ENCODE measurements at places on chromosomes 2 and 18.

DNA sequence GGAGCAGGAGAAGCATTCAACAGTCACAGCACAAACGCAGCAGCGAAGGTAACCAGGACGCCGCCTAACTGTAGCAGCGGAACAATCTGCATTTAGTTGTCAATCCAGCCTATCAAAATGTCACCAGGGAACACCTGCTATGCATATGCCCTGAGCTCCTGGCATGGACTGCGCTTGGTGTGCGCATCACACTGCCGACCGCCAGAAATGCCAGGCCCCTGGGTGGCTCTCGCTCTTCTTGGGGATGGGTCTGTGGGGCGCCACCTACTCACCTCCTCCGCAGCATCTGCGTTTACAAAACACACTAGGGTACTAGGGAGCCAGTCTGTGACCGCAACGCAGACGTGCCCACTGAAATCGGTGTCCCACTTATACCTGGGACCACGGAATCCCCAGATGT is 31.7 kb downstream of the ZNF516 start:
- DNase-seq = no peak

- no peak for DNase-seq
These were observed 21.4 kb downstream of the DLGAP1 start for GRCh38 chr18:4433717-4434116.

- no peak for DNase-seq
These were observed at the start of gene SERPINB7 for GRCh38 chr18:63775166-63775730. SERPINB7 (plus strand) TSS chr18:63775418; CDS start chr18:63782373, 6,955 bp downstream.

DNA sequence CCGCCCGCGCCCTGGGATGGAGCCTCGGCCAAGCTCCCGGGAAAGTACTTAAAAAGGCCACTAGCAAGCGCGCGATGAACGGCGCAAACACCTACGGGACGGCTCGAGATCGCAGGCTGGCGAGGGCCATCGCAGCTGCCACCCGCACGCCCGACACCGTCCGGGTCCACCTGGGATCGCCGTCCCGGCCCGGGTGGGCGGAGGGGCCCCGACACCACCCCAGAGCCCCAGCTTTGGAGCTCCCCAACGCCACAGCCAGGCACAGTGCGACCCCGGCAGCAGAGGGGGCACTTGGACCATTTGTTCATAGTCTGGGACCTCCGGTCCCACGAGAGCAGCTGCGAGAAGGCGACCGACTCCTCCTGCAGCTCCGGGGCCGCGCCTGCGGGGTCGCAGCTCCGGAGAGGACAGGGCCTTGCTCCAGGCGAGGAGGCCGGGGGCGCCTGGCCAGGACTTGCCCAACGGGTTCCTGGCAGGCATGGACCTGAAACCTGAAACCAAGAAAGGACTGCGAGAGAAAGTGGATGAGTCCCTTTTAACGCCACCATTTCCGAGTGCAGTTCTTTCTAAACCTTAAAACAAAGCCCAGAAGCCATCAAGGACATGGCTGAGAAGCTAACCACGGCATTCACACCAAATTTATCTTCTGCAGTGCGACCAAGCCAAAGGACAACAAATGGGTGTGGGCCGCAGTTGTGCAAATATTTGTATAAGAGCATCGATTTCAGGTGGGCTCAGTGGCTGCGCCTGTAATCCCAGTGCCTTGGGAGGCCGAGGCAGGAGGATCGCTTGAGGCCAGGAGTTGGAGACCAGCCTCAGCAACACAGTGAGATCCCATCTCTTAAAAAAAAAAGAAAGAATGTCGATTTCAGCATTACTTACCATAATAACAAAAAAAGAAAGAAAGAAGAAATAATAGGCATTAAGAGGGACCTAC is 54.0 kb upstream of the IMP4 start:
- DNase-seq = no peak

DNA sequence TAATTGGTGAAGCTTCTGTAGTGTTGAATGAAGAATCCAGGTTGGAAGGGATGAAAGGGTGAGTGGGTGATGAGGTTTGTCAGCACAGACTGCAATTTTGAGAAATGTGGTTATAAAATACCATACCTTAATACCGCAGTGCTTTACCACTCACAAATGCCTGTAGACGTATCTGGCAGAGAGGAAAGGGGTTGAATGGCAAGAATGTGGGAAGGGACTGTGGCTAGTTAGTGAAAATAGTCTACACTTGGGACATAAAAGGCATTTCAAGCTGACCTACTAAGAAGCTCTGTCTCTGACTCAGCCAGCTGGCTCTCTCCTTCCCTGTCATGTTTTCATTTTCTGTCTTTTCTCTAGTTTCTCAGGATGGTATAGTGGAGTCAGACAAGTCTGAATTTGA is 25.1 kb downstream of the CDK15 start:
- DNase-seq = no peak

GRCh38 chr2:106977717-106978116 is 91.8 kb upstream of the ST6GAL2 start:
- no peak for DNase-seq

DNA sequence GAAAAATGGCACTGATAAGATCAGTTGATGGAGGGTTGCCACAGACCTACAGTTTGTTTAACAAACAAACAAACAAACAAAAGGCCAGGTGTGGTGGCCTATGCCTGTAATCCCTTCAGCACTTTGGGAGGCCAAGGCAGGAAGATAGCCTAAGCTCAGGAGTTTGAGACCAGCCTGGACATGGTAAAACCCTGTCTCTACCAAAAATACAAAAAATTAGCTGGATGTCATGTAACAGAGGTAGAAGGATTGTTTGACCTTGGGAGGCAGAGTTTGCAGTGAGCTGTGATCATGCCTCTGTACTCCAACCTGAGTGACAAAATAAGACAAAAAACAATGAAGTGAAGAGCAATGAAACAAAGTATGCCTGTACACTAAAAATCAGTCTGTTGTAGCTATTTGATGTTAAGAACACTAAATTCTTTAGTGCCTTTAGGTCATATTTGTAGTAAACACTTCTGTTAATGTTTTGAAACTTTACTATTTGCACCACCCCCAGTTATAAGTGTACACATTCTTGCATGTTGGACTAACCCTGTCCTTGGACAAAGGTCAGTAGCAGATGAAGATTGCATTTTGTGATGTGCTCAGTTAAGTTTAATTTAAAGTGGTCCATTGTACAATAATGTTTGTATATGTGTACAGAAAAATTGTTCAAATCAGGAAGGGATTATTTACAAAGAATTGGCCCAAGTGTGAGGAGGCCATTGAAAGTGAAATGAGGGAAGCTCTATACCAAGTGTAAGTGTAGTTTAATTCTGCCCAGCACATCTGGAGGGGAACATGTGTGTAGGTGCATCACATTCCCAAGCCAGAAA is 73.9 kb downstream of the KYNU start:
- no peak for DNase-seq

DNA sequence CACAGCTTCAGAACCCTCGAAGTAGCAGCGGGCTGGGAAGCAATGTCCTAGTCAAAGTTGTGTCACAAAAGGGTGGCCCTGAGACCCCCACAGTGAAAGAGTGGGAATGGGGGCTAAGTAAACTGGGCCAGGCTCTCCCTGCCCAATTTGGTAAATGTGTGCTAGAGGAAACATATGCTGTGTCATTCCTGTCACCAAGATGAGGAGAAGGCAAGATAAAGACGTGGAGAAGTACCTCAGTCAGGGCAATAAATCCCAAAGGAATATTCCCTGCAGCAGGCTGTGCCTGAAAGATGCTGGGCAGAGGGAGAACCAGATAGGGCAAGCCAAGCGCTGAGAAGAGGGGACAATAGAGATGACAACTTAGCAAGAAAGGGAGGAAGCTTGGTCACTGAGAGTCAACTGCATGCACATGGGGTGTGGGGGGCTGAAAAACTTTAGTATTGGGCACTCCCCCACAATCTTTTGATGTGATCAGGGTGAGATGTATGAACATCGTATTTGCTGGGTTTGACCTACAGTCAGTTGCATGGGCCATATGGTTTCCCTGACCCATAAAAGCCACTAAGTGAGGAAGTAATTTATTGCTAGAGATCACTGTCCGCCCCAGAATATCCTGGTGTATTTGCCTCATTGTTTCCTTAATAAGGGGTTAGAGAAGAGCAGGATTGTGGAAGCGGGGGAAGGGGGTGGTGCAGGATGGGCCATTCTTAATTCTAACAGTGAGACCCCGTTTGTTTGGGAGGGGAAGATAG is 49.9 kb upstream of the CXCR4 start:
- DNase-seq = no peak

GRCh38 chr2:119760956-119761275 is 1.2 kb downstream of the PTPN4 start:
- DNase-seq = no peak

Data from HEK293T (cell line).